Natural killer cell treated with Interleukin-12 subunit alpha and Interleukin-12 subunit beta and Interleukin-15 and Interleukin-18, amount 100 ng/mL, for 72 hours (primary cell): ENCODE measurements at places on chromosomes 2 and 18. TPM values are rescaled to one million over a fixed set of nuclear protein-coding genes. Genes with fewer than 3 reads are reported as not detected.

DNA sequence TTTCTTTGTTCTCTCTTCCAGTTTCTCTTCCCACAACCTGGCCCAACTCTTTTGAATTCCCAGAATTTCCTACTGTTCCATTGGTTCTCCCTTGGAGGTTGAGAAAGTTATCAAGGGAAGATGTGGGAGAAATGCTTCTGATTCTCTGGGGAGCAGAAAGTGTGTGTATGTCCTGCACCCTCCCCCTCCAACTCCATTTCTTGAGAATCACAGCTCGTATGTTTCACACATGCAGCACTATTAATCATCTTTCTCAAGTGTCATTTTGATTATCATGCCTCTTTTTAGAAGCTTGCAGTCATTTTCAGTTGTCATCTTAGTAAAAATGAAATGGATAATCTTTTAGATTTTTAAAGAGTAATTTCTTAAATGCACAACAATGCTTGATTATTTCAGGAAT, 296.8 kb upstream of the SLC39A10 start:
- no peak overlapping the region for H3K27ac ChIP-seq
- H3K36me3 ChIP-seq = peaks cover 4% of the 10 kb centered on the region
- DNase-seq = no peak
- H3K27me3 ChIP-seq = peaks cover 3% of the 10 kb centered on the region
- peaks cover 8% of the 10 kb centered on the region for H3K4me1 ChIP-seq

DNA sequence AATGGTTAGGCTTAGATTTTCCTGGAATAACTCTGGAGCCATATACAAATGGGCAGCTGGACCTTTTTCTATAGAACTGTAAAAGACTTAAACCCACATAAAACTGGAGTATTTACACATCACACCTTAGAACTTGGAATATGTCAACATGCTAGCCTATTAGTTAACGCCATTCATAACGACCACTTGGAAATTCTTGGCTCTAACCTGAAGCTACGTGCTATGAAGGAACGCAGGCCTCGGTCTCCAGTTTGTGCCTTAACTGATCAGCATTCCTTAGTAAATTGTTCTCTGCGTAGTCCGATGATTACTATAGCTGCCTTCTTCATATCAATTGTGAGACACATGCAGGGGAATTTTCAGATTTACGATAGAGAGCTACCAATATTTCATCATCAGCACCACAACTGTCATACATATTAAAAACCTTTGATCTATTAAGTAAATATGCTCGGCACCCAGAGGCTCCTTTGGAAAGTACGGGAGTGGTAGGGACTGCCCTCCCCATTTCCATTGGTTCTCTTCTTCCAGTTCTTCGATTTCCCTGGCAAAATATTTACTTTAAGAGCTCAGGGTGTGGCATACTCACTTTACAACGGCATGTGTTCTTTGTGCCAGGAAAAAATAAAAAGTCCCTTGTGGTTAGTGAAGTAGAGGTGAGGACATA, 17.5 kb upstream of the CCL20 start:
- no peak overlapping the region for H3K27ac ChIP-seq
- no peak overlapping the region for H3K4me3 ChIP-seq
- no peak for DNase-seq
- no peaks in the 10 kb centered on the region for H3K36me3 ChIP-seq

- no peak overlapping the region for H3K27ac ChIP-seq
- peaks cover 4% of the 10 kb centered on the region for H3K27me3 ChIP-seq
- no peaks in the 10 kb centered on the region for H3K36me3 ChIP-seq
- peaks cover 3% of the 10 kb centered on the region for H3K4me1 ChIP-seq
These were observed 100.6 kb downstream of the TFCP2L1 start for GRCh38 chr2:121184248-121184862.

DNA sequence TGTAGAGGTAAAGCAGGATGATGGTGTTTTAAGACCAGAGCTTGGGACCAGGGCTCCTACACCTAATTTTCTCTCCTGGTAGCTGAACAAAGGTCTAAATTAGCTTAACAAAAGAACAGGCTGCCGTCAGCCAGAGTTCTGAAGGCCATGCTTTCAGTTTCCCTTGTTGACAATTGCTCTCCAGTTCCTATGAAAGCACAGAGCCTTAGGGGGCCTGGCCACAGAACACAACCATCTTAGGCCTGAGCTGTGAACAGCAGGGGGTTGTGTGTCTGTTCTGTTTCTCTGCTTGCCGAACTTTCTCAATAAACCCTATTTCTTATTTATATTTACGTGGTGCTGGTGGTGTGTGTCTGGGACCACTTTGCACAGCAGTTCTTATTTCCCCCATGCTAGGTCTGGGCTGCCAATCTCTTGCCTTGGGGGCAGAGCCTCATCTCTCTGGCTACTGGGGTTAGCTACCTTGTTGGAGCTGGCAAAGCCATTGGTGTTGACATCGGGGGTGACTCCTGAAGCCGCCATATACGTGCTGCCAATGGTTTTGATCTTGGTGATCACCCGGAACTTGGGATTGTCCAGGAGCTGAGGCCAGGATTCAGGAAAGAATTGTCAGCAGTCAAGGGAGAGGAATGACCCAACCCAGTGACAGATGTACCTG, 29.0 kb downstream of the CENPO start:
- peaks cover 7% of the 10 kb centered on the region for H3K36me3 ChIP-seq
- no peak overlapping the region for H3K4me3 ChIP-seq
- DNase-seq = no peak
- no peaks in the 10 kb centered on the region for H3K27me3 ChIP-seq

DNA sequence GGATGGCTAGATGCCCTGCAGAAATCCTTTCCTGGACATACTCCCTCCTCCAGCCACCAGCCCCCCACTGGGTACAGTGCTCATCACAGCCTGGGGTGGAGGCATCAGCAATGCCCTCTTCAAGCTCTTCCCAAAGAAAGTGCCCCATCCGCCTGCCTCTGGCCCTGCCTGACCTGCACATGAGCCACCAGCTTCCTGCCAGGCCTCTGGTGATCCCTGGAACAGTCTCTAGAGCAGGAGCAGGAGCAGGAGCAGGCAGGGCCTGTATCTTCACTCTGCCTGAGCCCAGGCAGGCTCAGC, 54.1 kb upstream of the CAB39 start:
- no peak for DNase-seq
- H3K27ac ChIP-seq = peak overlapping the region; percentile 96
- H3K4me1 ChIP-seq = peaks cover 63% of the 10 kb centered on the region
- no peaks in the 10 kb centered on the region for H3K36me3 ChIP-seq
- no peaks in the 10 kb centered on the region for H3K27me3 ChIP-seq

The ARHGAP28 gene
- total RNA-seq = not detected

The LYPD6 gene
- total RNA-seq = not detected
